ENCODE measurements at places on chromosomes 1 and 21.

- DNase-seq, result no peak
Measured at GRCh38 chr1:119862276-119862675, 34.0 kb downstream of the ADAM30 start.

DNA sequence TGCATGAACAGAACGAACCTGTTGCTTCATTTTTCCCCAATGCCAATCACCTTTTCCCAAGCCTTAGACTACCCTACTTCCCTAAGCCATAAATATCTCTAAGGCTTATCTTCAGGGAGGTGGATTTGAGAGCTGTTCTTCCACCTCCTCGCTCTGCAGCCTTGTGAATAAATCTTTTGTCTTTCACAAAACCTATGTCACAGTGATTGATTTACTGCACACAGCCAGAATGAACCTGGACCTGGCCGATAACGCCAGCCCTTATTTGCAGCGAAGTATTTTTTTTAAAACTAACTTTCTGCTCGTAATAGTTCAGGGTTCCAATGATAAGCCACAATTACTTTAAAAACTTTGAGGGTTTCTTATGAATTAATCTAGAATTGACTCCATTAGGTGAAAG is 632.6 kb downstream of the PTPRU start:
- DNase-seq, result no peak

GRCh38 chr1:11417162-11417561 is 61.8 kb upstream of the DISP3 start:
- no peak for DNase-seq

DNA sequence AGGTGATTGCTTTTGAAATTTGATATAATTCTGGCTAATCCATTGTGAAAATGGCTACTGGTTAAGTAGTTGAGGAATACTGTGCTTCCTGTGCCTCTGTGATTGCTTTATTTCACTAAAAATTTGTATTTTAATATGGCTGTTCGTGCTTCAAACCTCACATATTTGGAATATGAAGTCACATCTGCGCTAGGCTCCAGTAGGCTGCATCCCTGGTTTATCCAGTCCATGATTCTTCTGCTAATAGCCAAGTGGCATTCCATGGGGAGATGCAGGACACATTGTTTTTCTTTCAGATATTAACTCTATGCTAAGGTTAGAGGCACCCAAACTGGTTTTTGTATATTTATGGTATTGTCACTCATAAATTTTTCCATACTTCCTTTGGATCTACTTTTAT is 25.9 kb downstream of the DNM3 start:
- no peak for DNase-seq

GRCh38 chr1:225578251-225578977 is 74.5 kb downstream of the ENAH start:
- DNase-seq, result no peak

- no peak for DNase-seq
Measured at GRCh38 chr1:61447968-61448430, 276.9 kb downstream of the TM2D1 start.

GRCh38 chr1:199264283-199264682 is 625.4 kb downstream of the PTPRC start:
- no peak for DNase-seq

DNA sequence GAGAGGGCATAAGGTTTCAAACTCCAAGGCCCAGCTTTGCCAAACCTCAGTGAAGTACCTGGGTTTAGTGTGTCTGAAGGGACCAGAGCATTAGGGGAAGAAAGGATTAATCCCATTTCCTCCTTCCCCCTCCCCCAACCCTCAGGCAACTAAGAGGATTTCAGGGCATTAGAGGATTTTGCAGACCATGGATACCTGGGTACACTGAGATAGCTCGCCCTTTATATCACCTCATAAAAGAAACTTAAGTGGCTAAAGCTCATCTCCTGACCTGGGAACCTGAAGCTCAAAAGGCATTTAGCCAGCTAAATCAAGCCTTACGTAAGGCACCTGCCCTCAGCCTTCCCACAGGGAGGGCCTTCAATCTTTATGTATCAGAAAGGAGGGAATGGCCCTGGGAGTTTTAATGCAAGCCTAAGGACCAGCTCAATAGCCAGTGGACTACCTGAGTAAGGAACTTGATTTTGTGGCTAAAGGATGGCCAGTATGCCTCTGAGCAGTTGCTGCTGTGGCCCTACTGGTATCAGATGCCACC is 26.4 kb upstream of the SMYD3 start:
- no peak for DNase-seq

All from dermis microvascular lymphatic vessel endothelial cell (primary cell).